Osteoblast (primary cell): ENCODE measurements at places on chromosomes 13 and 19. TPM values are rescaled to one million over a fixed set of nuclear protein-coding genes. Genes with fewer than 3 reads are reported as not detected.

ZNF439 gene
- 8.5 and 8.7 TPM in 2 replicates for total RNA-seq

CDC42EP5 gene
- 18.8 and 20.3 TPM in 2 replicates for total RNA-seq

SERTAD3 gene
- total RNA-seq, result 21.2 and 23.5 TPM in 2 replicates

DNA sequence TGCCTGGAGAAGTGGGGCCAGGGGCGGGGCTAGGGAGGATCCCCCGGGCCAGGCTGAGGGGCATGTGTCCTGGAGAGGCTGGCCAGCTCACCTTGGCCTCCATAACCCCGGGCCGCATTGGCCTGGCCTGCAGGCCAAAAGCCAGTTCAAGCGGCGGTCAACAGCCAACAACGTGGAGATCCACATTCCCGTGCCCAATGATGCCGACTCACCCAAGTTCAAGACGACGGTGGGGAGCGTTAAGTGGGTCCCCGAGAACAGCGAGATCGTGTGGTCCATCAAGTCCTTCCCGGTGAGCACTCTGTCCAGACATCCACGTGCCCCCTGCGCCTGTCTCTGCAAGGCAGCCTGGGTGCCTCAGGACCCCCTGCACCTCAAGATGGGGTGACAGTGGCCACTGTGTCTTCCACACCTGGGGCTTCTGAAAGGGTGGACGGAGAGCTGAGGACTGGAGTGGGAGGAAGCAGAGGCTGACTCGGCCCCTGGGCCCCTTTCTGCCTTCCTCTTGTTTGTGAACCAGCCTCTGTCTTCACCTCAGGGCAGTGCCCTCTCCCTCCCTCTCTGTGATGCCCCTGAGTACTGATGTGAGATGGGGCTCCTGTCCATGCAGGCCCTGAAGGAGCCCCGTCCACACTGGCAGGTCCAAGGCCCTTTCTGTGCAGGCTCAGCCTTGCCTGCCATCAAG lies 31.1 kb downstream of the AP1M1 start:
- H3K36me3 ChIP-seq, result peaks cover 69% of the 10 kb centered on the region
- H3K4me1 ChIP-seq, result peaks cover 5% of the 10 kb centered on the region
- no peak overlapping the region for H3K27ac ChIP-seq
- H3K27me3 ChIP-seq, result no peaks in the 10 kb centered on the region

DNA sequence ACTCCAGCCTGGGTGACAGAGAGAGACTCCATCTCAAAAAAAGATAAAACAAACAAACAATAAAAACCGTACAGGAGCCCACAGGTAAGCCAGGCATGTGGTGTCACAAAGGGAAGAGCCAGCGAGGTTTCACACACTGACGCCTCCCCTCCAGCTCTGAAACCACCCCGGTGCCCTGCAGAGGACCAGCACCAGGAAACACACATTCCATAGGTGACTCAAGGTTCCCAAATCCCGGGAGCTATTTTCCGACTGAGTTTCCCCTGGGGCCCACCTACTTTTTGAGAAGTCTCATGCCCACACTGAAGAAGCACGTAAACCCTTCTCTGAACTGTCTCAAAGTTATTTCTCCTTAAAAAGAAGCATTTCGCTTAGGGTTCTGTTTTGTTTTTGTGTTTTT lies 40.3 kb downstream of the RHPN2 start:
- H3K4me1 ChIP-seq, result no peaks in the 10 kb centered on the region
- no peak overlapping the region for H3K27ac ChIP-seq
- no peaks in the 10 kb centered on the region for H3K36me3 ChIP-seq
- no peak for DNase-seq
- H3K27me3 ChIP-seq, result no peaks in the 10 kb centered on the region
